Adipocyte (in vitro differentiated cells): ENCODE measurements at places on chromosomes 7 and 10.

- no peak for DNase-seq
Measured at GRCh38 chr7:131219312-131220041, 108.2 kb upstream of the MKLN1 start.

GRCh38 chr10:25336330-25336729 lies 161.5 kb downstream of the GPR158 start:
- DNase-seq: no peak

DNA sequence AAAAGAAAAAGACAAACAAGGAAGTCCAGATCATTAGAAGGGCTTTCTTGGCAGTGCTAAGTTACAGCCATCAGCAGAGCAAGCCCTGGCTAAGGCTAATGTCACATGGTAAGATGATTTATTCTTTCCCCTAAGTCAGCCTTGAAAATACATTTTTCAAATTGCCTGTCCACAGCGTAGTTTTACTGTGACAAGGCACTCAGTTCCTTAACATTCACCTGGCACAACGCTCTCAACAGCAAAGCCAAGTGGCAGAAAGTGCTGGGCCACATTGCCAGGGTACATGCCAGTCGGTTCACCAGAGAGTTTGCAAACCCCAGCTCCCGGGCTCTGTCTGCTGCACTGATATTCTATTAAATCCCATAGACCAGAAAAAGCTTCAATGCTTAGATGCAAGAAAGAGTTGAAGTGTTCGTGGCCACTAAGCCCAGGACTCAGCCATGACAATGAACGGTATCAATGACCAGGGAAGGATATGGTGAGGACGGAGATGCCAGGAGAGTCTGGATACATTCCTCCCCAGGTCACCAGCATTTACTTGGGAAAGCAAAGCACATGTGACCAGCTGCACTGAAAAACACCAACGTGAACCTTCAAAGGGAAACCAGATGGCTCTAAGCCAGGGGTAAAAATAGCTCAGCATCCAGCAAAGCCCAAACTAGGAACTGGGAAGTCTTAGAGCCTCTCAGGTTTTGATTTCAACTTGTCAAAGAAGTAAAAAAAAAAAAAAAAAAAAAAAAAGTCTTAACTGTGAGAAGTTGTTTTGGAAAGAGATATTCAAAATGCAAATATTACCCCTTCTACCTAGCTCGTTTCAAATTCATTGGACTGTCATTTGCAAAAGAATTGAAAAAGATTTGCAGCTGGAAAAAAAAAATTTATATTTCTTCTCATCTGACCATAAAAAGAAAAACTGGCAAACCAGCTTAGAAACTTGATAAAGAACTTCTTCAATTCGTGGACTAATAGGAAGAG lies 23.9 kb upstream of the MPP7 start:
- peak; percentile 46 for DNase-seq

DNA sequence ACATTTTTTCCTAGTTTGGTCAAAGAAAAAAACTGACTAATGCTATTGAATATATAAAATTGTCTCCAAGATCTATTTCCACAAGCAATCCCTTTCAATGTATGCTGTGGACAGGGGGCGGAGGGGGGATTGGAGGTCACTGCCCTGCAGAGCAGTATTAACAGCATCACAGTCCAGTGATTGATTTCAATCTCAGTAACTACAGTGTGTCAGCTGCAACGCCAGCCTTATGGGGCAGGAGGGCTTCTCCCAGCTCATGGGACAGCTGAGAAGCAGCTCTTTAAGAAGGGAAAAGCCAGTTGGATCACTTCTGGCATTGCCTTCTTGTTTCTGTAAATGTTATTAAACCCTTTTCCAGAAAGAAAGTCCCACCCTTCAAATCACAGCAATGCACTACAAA lies 65.0 kb downstream of the RAPGEF5 start:
- DNase-seq: no peak

DNA sequence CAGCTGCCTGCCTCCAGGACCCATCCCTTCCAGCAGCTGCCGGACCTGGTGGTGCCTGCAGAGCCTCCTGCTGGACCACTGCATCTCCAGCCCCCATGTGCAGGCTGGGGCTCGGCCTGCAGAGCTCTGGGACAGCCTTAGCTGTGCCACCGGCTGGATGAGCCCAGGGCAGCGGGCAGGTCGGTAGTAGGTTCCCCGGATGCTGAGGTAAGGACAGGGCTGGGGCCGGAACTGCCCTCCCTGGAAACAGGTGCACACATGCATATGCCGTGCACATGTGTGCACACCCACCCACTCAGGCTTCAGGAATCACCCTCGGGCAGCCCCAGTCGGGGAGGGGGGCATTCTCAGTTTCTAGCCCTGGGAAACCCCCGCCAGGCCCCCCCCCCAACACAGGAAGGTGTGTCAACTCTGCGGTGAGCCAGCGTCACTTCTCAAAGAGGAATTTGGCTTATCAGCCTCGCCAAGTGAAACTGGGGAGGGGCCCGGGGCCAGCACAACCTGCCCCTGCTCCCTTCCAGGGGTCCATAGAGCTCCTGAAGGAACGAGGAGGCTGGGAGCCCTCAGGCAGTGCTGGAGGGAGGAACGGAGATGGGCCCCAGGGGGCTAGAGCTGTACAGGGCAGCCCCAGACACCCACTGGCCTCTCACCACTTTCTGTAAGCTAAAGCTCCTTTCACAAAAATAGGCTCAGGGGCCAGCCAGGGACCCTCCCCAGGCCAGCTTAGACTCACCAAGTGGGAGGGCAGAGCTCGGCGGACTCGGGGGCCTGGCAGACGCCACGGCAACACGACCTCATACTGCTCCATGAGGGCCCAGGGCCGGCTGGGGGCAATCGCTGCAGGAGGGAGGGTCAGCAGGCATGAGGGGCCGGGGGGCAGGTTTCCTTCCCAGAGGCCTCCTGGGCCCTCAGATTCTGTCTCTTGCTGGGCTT lies 1.7 kb downstream of the ADAM8 start:
- DNase-seq: no peak

- DNase-seq: no peak
Measured at GRCh38 chr7:70654979-70655378, 477.0 kb upstream of the GALNT17 start.

DNA sequence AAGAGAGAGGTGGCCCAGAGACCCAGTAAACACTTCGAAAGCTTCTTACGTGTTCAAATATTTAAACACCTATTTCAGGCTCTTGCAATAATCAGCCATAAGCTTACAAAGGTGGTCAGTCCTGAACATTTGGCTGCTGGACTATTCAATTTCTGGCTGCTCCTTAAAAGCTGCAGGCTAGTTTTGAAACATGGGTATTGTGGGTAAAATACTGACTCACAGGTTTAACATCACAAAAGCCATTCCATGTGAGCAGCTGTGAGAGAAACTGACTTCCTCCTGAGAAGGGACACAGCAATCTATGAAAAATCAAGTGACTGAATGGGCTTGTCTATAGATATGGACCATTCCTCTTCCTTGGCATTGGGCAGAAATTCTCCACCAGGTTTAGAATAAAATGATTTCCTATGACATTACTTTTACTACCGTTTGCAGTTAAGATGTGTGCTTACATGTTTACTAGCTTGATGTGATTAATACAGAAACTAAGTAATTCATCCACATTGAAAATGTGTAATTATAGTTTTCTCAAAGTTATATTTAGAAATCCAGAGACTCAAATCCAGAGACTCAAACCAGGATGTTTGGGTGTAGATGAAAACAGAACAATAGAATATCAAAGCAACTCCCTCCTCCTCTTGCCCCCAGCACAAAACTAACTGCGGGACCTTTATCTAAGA lies 252.3 kb downstream of the GATA3 start:
- no peak for DNase-seq

GRCh38 chr10:28668363-28669226 lies 8.7 kb upstream of the BAMBI start:
- DNase-seq: peak; percentile 84

DNA sequence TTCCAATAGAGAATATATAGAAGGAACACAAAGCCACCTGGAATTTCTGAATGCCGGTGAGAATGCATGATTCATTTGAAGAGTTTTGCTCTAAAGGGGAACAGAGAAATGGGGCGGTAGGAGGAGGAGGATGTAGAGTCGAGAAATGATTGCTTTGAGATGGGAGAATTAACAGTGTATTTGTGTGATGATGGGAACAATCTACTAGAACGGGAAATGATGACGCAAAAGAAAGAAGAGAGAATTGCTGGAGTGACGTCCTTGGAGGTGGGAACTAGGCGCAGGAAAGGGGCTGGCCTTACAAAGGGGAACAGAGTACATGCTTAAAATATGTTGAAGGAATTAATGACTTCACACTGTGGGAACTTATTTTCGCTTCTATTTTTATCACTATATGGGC lies 188.1 kb downstream of the SDHAF3 start:
- DNase-seq: no peak

GRCh38 chr7:105656922-105657521 lies 75.7 kb upstream of the EFCAB10 start:
- DNase-seq: peak; percentile 35

DNA sequence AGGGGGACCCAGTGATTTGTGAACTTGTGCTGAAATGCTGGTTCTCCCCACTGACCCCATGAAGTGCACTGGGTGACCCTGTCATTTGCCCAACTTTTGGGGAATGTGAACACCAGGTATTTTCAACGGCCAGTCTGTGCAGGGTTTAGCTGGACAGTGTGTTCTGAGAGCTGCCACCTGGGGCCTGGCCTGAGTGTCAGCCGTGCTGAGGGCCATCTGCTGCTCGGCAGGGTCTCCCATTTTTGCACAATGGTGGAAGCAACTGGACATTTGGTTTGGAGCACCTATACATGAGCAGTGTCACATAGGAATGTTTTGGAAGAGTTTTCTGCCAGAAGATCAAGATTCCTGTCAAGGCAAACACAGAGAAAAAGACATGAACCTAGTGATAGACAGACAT lies 5.2 kb downstream of the CHN2 start:
- no peak for DNase-seq

GRCh38 chr10:59513558-59513957 lies 151.2 kb upstream of the FAM13C start:
- DNase-seq: peak; percentile 72

DNA sequence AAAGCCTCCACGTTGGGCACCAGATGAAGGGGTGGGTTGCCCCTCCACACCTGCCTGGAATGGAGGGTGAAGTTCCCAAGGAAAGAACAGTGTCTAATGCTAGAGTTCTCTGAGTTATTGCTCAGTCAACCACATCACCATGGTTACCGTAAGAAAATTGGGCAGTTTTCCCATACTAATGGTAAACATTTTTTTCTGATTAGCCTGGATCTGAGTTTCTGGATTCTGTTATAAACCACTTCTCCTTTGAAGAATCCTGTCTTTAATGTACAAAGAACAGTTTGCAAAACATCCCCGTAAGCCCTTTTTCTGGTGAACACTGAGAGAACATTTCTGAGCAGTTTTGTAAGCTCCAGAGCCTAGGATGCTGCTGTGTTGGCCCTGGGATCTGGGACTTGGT lies 45.5 kb downstream of the ABCC2 start:
- DNase-seq: peak; percentile 76

DNA sequence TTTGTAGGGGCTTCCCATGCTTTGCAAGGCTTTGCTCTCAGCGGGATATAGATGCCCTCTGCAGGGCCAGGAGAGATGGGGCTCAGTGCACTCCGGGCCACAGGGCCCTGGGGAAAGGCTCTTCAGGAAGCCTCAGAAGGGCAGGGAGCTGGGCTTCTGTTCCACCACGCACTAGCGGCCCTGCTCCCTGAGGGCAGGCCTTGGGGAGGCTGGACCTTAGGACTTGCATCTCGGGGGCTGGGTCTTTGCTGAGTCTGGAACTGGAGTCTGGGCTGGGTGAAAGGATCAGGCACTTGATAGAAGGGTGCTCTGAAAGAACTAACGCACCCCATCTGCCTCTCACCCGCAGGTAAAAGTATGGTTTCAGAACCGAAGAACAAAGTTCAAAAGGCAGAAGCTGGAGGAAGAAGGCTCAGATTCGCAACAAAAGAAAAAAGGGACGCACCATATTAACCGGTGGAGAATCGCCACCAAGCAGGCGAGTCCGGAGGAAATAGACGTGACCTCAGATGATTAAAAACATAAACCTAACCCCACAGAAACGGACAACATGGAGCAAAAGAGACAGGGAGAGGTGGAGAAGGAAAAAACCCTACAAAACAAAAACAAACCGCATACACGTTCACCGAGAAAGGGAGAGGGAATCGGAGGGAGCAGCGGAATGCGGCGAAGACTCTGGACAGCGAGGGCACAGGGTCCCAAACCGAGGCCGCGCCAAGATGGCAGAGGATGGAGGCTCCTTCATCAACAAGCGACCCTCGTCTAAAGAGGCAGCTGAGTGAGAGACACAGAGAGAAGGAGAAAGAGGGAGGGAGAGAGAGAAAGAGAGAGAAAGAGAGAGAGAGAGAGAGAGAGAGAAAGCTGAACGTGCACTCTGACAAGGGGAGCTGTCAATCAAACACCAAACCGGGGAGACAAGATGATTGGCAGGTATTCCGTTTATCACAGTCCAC lies 5.4 kb downstream of the EMX2 start:
- no peak for DNase-seq

- DNase-seq: peak; percentile 57
Measured at GRCh38 chr10:27744802-27745731, 552 bp downstream of the MKX start.

DNA sequence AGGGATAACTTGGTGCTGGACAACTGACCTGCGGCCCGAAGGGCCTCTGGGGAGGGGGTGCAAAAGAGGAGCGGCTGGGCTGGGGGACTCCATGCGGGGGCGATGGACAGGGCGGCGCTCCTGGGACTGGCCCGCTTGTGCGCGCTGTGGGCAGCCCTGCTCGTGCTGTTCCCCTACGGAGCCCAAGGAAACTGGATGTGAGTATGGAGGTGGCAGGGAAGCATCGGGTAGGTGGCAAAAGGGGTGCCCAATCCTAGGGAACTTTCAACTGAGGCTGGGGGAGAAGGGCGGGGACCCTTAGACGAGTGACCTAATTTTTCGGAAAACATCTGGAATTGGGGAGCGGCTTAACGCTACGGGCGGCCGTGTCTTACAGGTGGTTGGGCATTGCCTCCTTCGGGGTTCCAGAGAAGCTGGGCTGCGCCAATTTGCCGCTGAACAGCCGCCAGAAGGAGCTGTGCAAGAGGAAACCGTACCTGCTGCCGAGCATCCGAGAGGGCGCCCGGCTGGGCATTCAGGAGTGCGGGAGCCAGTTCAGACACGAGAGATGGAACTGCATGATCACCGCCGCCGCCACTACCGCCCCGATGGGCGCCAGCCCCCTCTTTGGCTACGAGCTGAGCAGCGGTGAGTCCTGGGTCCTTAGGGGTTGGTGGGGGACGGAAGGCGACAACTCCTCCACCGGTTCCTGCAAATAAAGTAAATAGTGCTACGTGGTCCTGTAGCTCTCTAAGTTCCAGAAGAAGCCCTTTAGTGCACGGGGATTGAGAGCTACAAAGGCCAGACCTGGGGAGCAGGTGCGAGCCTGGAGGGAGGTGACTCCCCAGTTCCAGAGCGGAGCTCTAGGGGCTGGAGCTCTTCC lies 622 bp downstream of the WNT16 start:
- DNase-seq: peak; percentile 33

DNA sequence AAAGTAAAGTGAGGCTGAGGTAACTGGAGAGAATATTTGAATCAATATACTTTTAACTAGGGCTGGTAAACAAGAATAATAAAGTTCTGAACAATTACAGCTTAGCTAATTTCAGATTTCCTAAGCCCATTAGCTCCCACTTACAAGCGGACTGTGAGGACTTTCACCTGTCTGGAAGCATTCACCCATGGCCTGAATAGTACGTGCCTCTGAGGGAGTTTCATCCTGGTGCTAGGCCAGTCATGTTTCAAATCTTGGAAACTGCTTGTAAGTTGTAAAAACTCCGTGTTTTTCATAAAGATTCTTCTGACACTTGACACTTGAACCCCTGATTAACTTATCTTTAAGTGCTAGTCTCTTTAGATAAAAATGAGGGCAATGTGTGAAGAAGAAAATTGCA lies 975.2 kb upstream of the GHITM start:
- no peak for DNase-seq
